ENCODE measurements at places on chromosomes 13 and 19.

GRCh38 chr13:43058318-43058674 is 34.9 kb downstream of the DNAJC15 start:
- DNase-seq, result no peak

DNA sequence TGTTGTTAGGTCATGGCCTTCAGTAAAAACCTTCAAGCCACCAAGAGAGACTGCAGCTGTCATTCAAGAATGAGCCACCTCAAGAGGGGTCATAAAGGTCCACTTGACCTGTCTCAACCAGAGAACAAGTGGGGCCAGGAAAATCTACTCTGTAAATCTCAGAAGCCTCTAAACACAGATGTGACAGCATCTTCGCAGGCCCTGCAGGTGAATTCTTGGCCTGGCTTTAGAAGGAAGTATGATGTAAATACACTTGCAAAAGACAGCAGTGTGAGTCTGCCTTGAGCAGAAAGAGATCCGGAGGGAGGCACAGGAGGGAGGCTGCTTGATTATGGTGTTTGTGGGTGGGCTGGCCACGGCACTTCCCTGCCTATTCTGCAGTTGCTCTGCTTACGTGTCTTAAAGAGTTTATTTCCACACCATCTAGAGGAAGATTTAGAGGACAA is 1082.9 kb downstream of the UQCRFS1 start:
- no peak for DNase-seq

GRCh38 chr19:12825254-12826131 is 8.9 kb downstream of the RTBDN start:
- DNase-seq, result peak; percentile 44

DNA sequence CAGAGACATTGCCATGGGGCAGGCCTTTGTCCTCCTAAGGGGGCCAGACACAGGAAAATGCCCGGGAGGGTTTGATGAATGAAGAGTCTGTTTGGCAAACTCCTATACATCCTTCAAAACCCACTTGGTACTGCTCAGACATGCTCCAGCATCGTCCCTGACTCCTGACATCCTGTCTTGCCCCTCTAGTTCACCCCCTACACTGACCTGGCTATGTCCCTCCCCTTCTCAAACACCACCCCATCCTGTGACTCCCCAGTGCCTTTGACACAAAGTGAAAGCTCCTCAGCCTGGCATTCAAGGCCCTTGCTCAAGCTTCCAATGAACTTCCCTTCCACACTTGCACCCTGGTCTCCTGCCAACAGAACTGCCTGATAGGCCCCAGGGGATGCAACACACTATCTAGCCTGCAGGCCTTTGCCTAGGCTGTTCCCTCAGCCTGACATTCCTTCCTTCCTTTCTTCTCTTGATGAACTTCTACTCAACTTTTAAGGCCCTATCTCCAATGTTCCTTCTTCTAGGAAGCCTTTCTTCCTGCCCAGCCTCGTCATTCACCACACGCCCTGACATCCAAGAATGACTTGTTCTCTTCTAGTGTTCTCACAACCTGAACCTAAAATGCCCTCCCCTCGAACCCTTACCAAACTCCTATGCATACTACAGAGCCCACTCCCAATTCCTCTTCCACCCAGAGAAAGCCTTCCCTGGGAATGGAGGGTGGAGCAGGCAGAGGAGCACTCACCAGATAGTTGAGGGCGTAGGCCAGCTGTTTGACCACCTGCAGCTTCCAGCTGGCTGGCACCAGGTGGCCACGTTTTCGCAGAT is 12.4 kb downstream of the JAK3 start:
- no peak for DNase-seq

DNA sequence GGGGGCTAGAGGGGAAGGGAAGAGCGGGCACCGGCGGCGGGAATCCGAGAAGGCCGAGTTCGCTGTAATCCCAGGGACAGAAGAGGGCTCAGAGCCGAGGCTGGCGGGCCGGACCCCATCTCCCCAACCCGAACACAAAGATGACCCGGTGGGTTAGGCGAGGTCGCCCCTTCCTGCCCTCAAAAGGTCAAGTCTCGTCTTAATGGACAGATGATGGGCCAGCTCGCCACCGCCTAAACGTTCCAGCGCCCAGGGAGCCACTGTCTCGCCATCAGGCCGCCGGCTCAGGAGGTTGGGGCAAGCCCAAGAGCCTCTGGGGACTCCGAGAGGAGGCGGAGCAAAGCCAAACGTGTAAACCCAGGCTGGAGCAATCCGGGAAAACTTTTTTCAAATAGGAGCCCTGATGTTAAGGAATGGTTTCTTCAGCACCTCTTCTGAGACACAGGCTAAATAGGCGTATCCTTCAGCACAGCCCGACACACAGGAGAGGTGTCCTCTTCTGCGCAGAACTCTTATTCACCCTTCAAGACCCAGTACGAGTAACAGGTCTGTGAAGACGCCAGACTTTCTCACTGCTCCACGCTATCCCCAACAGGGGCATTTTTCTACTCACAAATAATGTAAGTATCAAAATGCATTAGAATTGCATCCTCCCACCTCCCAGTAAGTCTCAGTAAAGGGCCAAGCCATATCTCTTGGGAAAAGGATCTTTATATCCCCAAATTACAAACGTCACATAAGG is 6.3 kb upstream of the POU4F1 start:
- peak; percentile 17 for DNase-seq

All from erythroblast (primary cell).